SW480 (cell line): ENCODE measurements at places on chromosomes 16 and 17.

GRCh38 chr17:28317966-28318758 is 838 bp upstream of the TMEM97 start:
- no peak for DNase-seq

DNA sequence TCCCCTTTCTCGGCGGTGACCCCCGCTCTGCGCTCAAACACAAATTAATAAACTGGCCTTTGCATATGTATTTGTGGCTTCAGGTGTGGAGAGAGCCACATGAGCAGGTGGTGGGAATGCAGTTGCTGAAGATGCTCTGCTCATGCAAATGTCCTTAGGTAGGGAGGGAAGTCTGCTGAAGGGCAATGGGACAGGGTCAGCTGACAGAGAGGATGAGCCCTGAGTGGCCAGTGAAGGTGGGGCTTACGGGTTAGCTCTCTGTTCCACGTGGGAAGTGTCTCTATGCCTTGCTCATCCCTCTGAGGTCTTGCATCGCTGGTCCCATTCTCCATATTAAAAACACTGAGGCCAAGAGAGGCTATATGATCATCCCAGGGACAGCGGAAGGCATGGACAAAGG is 74.2 kb upstream of the CCL1 start:
- DNase-seq = no peak

- peak; percentile 55 for DNase-seq
Measured at GRCh38 chr16:55703003-55704001, 47.5 kb downstream of the SLC6A2 start.

- no peak for DNase-seq
Measured at GRCh38 chr16:89314357-89314756, 96.9 kb downstream of the ZNF778 start.

DNA sequence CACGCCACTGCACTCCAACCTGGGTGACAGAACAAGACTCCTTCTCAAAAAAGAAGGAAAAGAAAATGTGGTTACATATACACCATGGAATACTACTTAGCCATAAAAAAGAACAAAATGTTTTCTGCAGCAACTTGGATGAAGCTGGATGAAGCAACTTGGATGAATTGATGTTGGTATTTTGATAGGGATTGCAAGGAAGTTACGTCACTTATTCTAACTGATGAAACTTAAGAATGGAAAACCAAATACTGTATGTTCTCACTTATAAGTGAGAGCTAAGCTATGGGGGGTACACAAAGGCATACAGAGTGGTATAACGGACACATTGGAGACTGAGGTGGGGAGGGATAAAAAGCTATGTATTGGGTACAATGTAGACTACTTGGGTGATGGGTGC is 17.5 kb downstream of the PLA2G10 start:
- DNase-seq = no peak

DNA sequence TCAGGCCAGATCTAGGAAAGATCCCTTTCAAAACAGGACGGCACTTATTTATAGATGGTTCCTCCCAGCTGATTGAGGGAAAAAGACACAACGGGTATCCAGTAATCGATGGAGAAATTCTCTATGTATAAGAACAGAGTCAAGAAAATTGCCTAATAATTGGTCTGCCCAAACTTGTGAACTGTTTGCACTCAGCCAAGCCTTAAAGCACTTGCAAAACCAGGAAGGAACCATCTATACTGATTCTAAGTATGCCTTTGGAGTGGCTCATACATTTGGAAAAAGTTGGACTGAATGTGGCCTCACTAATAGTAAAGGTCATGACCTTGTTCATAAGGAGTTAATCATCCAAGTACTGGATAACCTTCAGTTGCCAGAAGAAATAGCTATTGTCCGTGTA is 5.9 kb downstream of the HPR start:
- DNase-seq = no peak

DNA sequence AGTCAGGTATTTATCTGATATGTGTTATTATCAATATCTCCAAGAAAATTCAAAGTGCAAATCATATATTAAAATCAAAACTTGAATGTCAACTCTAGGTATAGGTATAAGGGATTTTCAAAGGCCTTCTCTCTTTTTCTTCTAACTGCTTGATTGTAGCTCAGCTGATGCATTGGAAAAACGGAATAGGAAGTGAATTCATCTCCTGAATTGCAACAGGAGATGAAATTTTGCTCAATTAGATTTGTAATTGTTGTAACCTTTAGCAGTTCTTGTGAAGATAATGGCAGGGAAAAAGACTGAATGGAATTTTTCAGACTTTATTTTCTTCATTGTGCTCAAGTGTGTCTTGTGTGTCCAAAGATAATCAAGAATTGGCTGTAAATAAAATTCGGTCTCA is 190.2 kb upstream of the KCNJ16 start:
- DNase-seq = no peak

DNA sequence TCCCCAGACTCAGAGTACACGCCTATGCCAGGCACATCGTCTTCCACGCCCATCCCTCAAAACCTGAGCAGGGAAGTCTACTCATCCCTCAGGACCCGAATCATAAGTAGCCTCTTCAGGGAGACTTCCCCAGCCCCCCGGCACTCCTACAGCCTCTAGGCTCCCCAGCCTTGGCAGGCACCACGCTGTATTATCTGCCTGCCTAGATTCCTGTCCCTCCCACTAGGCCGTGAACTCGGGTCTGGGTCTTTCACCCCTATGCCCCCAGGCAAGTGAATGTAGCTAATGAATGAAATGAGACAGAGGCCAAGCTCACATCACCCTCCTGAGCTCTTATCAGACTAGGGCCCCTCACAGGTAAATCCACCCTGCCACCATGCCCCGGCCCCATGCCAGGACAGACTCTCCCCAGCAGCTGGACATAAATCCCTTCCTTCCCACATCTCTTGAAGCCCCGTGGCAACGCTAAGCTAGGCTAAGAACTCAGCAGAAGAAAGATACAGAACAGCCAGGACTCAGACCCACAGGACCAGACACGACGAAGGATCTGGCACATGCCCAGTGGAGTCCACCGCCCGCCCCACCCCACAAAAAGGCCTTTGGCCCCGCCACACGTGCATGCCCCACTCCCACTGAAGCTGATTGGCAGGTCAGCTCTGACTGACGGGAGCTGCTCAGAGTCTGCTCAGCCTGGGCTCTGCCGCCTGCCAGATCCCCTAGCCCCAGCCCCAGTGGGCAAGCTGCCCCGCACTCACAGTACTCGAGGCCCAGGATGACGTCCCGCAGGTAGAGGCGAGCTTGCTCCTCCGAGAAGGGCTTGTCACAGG is 13.0 kb downstream of the CAMKK1 start:
- no peak for DNase-seq

- peak; percentile 38 for DNase-seq
Measured at GRCh38 chr17:15261802-15262290, 3.3 kb downstream of the PMP22 start.

DNA sequence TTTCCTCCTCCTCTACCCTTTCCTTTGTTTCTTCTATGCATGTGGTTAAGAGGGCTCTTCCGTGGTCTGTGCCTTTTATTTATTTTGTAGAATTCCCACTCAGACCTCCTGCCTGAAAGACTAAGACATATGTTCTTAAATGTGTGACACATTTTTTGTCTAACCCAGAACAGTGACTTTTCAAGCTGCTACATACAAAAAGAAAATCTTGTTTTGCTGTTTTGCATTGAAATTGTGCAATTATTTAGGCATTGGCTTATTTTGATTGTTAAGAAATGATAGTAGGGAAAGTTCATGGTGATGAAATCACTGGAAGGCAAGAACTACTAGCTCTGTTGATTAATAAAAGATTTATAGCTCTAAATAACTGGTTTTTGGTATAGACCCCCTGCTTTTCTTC is 76.8 kb downstream of the TUBD1 start:
- no peak for DNase-seq

DNA sequence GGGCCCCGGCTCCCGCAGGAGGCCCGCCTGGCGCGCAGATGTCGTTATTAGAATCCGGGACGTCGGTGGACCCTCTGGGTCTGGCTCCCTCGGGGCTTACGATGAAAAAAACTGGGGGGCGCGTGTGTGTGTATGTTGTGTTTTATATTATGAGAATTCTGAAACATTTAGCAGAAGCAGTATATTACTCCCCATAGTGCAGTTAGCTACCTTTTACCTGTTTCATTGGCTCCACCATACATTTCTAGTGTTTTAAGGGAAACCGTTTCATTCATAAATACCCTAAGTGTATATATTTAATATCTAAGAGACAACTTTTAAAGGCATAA is 486 bp upstream of the DNAJA2 start:
- no peak for DNase-seq

DNA sequence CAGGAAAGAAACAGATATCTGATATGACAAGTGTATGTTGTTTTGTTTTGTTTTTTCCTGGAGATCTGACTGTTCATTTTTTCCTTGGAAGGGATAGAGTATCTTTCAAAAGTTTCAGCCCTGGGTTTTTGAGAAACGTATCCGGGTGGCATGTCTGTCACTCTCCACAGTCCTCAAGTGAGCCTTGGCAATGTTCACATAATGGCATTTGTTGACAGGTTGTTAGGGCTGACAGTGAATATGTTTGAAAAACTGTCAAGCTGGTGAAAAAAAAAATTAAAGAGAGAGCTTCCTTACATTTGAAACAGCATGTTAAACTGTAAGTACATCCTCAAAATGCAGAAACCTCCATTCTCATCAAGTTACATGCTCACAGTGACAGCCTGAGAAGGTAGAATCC is 113.0 kb upstream of the DYNLRB2 start:
- no peak for DNase-seq

- no peak for DNase-seq
Measured at GRCh38 chr16:14106457-14106856, 35.3 kb downstream of the MRTFB start.
